ENCODE measurements at places on chromosomes 2 and 18.

- DNase-seq: no peak
Observed at GRCh38 chr2:101837354-101837753, 139.8 kb downstream of the MAP4K4 start.

- DNase-seq: no peak
Observed at GRCh38 chr2:211451642-211452041, 895.2 kb downstream of the CPS1 start.

DNA sequence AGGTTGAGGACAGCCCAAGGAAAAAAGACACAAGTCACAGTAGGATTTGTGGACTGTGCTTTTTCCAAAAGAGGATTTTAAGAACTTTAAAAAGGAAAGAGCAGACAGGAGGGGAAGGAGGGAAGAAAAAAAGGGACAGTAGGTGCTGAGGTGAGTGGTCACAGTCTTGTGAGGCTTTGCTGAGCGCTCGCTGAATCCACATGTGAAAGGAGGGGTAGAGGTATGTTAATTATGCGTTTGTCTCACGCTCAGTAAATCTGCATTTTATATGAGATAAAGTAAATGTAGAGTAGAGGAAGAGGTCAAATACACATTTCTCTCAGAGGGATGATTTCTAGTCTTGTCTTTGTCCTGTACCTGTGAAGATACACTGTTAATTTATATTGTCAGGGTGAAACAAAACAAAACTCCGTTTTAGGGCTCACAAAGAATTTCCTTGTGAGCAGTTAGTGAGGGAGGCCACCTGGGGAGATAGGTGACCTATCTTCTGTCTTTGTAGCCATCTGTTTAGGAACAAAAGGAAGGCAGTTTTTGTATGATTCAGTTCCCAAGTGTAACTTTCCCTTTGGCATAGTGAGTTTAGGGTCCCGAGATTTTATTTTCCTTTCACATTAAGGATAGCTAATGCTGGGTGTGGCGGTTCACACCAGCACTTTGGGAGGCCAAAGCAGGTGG, 25.3 kb downstream of the GNAL start:
- no peak for DNase-seq

GRCh38 chr2:142602418-142602989, 275.0 kb upstream of the KYNU start:
- DNase-seq: no peak

GRCh38 chr2:65537651-65538385, 105.4 kb upstream of the SPRED2 start:
- peak; percentile 16 for DNase-seq

DNA sequence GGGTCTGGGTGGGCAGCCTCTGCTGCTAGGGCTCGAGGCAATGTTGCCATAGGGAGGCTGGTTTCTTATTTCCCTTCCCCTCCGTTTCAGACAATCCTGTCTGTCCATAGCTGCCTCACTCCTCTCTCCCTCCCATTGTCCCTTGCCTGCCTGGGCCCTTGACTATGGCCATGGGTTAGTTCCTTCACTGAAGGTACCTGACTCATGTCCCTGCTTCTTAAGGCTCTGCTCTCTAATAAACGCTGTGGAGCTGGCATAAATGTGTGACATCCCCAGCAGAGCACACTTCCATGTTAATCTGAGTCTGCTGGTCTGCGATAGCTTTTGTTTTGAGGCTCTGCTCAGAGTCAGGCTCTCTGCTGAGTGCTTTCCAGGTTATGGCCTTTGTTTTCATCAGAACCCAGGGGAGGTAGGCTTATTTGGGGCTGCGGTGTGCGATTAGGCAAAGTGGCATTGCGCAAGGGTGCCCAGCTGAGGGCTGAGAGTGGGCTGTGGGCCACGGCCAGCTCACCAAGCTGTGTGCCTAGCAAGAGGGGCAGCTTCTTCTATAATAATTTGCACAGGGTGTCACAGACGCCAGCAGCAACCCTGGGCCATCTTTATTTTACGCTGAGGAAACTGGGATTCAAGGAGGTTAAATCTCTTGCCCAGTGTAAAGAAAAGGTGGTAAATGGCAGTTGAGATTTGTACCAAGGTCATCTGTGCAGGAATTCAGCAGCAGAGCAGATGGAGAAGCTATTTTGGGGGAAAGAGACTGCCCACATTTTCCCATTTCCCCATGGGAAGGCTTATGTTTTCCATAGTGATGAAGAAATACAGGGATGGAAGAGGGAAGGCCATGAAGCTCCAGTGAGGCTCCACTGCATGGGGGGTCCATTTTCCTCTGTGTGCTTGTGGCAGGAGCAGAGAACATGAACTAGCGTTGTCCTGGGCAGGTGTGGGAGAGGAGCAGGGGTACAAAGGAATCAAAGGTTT, 25.6 kb downstream of the MRPL33 start:
- no peak for DNase-seq

- DNase-seq: peak; percentile 13
Observed at GRCh38 chr2:164061129-164061746, 325.4 kb upstream of the FIGN start.

DNA sequence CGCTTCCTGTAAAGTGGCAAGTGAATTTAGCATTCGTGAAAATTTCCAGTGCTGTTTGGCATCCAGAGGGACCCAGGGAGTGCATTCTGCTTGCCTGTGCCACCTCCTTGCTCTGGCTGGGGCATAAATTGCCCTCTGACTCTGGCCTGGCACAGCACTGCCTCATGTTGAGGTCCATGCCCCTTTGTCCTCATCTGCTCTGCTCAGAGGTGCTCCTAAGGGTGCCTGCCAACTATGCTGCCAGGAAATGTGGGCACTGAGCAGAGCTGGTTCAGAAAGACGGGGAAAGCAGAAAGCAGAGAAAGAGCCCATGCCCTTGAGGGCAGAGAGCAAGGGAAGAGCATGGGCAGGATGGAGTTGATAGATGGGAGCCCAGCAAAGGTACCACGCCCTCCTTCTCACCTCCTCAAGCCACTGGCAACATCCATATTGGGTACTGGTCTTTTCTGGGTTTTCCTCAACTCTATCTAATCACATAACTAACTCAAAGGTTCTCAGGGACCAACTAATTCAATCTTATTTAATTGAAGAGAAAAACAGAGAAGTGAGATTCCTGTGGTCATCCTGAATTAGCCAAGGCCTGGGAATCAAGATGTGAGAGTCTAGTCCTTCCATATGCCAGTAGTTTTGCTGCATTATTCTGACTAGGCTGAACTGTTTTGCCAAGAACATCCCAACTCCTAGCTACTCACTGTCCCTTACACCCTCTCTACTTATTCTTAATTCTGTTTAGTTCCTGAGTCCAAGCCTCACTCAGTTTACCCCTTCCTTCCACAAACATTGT, 441.5 kb upstream of the TNP1 start:
- no peak for DNase-seq

DNA sequence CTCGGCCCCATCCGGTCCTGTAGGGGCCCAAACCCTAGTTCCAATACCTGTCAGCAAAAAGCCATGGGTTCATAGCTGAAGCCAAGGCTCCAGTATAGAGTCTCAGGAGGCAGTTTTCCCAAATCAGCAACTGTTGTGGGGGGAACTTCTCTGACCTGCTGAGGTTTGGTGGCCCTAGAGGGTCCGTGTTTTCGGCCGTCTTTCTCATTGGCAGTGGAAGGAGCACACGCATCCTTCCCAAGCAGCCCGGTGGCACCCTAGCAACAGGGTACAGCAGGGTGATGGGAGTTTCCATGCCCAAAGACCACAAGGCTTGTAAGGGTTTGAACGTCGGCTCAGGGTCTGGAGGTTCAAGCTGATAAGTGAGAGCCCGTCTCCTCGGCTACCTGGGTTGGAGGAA, 6.6 kb downstream of the FOSL2 start:
- no peak for DNase-seq

GRCh38 chr2:23464156-23464555, 79.2 kb downstream of the KLHL29 start:
- DNase-seq: no peak

DNA sequence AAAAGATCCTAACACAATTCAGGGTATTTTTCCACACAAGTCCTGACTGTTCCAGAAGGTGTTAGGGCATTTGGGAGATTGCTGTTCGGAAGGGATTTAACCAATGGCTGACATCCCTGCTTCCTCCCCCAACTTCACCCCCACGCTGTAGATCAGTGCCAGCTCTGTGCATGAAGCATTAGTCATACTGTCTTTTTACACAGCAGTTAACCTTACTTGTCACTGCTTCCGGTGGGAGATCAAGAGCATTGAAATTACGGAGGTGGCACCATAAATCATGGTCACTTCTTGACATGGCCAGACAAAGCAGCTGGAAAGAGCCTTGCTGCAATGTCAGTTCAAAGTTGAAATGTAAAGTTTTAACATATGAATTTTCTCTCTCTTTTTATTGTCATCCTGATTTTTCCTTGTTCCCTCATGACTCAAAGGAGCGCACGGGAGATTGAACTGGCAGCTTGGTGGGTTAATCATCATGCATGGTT, 70.2 kb downstream of the HRH4 start:
- DNase-seq: no peak

All from fibroblast of the conjunctiva (primary cell).